Suppressor macrophage (primary cell): ENCODE measurements at places on chromosomes 6 and 20.

- DNase-seq, result peak; percentile 61
Observed at GRCh38 chr20:39986173-39986904, 702.7 kb downstream of the MAFB start.

GRCh38 chr20:7939663-7940062 is 595 bp downstream of the HAO1 start:
- no peak for DNase-seq

DNA sequence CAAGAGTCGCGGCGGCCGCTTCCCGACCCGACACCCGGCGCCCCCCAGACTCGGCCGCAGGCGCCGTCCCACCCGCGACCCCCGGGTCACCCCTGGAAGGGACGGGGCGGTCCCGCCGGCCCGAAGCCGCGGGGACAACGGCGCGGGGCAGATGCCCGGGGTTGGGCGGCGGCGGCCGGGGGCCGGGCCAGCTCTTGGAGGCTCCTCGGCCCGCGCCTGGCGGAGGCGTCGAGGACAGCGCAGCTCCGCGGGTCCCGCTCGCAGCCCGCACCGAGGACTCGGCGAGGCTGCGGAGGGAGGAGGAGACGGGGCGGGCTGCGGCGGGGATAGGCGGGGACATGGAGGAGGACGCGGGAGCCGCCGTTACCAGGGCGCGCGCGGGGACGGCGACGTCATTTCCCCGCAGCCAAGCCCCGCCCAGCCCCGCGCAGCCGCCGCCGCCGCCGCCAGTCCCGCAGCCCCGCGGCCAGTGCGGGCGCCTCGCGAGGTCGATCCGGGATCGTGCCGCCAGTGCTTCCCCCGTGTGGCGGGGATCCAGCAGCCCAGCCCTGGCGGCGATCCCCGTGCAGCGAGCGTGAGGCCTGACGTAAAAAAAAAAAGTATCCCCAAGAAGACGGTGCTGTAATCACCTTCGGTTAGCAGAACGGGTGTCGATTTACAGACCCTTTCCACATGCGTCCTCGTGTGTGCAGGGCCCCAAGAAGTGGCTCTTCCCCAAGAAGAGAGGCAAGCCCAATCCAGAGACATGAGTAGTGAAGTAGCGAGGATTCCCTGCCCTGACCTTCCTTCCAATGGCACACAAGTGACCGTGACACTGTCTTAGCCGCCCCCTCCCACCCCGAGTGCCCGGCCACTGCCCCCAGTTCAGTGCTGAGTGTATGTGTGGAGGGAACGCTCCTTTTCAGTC is at the start of gene FAM184A:
Gene FAM184A, minus strand, starts transcription at position 289 of the 907 bp plus-strand sequence. CDS start 365 bp downstream, outside the sequence.
- peak; percentile 58 for DNase-seq

GRCh38 chr20:37627060-37627766 is 66.6 kb upstream of the CTNNBL1 start:
- peak; percentile 67 for DNase-seq

DNA sequence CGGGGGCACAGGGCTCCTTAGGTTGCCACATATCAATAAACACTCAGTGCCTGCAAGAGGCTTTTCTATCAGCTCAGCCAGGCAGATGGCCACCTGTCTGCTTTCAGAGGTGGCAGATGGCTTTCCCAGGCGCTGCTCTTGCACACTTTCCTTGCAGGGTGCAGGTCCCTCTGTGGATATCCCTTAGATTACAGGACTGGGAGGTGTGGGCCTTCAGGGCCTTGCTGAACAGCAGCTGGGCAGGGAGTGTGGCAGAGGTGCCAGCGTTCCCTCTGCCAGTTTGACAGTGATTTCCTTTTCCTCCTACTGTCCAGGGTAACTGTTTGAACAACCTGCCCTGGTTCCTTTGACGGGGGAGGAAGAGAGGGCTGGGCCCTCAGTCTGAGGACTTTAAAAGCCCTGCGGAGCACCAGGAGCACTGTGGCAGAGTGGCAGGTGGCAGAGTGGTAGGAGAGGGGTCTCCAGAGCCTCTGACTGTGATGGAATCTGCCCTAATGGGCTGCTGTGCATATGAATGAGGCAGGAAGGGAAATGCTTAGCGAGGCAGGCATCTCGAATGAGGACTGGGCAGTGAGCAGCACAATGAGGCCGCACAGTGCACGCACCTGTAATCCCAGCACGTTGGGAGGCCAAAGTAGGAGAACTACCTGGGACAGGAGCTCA is 34.2 kb downstream of the ABHD12 start:
- no peak for DNase-seq

GRCh38 chr20:17491488-17491887 is 39.7 kb downstream of the BFSP1 start:
- no peak for DNase-seq

DNA sequence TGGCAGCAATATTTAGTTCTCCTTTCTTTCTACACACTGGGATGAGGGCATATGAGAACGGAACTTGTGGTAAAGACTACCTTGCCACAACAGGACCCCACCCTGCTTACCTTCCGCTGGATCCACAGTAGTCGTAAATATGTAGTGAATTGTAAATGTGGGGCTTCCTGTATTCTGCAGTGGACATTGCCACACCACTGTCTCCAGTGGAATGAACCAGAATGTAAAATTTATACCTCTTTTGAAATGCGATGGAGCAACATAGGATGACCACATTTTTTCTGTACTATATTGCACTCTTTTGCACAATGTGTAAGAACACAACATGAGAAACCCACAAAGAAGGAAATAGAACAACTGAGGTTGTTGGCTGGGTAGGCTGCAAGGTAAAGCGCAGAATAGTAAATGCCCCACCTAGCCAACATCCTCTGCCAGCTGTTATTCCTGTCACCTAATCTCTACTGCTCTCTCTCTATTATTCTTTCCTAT is 16.1 kb upstream of the RIPOR2 start:
- peak; percentile 66 for DNase-seq

- peak; percentile 11 for DNase-seq
Observed at GRCh38 chr20:63071541-63072181, 64.9 kb upstream of the BHLHE23 start.

- DNase-seq, result no peak
Observed at GRCh38 chr6:95923518-95923917, 92.3 kb upstream of the FUT9 start.

DNA sequence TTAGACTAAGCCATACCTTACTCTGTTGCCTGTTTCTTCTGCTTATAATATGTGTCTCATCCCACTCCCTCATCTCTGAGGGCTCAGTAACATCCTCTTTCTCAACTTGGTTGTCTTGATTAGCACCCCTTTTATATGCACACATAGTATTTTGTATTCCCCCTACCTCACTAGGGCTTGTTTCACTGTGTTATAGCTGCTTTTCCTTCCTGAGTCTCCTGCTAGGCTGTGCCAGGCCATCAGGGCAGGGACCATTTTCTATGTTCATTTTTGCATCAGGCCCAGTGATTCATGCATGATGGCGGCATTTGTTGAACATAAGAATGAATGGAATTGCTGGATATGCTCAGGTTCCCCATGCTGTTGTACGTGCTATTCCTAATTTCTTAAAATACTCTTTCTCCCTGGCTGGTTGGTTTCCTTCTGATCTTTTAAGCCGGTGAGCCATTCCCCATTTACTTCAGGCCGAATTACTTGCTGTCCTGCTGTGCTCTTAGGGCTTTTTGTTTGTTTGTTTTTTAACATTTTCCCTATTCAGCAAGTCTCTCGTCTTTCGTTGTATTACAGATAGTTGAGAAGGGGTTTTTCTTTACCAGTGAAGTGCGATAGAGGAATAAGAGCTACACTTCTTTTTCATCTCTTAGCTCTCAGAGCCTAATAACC is 183.2 kb downstream of the CARMIL1 start:
- no peak for DNase-seq
